ENCODE measurements at places on chromosomes 6 and 20.

DNA sequence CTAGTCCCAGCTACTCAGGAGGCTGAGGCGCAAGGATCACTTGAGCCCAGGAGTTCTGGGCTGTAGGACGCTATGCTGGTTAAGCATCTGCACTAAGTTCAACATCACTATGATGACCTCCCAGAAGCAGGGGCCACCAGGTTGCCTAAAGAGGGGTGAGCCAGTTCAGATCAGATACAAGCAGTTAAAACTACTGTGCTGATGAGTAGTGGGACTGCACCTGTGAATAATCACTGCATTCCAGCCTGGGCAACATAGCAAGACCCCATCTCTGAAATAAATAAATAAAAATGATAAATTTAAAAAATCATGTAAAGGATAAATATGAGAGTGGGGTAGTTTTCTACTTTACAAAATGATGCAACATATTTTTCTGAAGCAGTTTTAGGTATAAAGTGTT is 106.5 kb downstream of the TMEM170B start:
- DNase-seq, result no peak

- peak; percentile 66 for DNase-seq
Measured at GRCh38 chr6:5143634-5144311, 58.6 kb downstream of the PPP1R3G start.

- DNase-seq, result no peak
Measured at GRCh38 chr6:51466427-51466826, 621.0 kb downstream of the PKHD1 start.

- DNase-seq, result no peak
Measured at GRCh38 chr20:35199740-35200139, 26.8 kb upstream of the MMP24 start.

DNA sequence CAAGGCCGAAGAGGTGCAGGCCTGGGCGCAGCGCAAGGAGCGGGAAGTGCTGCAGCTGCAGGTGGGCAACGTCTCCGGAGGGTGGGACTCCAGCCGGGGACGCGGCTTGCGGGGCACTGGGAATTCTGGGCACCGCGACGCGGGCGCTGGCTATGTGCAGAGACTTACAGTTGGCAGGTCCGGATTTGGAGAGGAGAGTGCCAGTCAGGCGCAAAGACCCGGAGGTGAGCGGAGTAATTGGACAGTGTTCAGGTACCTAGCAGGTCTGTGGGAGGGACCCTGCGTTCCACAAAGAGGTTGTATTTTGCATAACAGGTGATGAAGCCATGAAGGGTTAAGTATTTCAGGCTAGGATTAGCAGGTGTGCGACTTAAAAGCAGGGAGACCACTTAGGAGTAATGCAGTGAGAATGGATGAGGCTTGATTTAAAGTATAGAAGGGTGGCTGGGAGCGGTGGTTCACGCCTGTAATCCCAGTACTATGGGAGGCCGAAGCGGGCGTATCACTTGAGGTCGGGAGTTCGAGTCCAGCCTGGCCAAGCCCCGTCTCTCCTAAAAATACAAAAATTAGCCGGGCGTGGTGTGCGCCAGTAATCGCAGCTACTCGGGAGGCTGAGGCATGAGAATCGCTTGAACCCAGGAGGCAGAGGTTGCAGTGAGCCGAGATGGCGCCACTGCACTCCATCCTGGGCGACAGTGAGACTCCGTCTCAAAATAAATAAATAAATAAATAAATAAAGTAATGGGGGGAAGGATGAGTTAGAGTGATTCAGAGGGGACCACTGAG is 1.0 kb downstream of the MRPS26 start:
- DNase-seq, result no peak

DNA sequence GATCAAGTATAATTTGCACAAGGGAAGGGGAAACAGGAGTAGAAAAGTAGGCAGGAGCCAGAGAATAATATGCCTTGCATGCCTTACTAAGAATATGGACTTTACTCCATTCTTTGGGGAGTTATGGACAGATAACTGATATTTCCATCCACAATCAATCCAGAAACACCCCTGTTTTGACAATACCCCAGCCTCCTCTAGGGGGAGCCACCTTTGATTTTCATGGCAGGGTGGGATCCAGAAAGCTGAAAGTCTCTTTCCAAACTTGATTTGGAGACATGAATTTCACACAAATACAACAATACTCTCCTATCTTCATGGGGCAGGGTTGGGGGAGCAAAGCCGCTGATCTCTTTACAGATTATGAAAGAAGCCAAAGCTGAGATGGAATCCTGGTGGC is 404.1 kb downstream of the FOXA2 start:
- DNase-seq, result no peak

- DNase-seq, result peak; percentile 21
Measured at GRCh38 chr6:128600397-128600951, 80.1 kb upstream of the PTPRK start.

- no peak for DNase-seq
Measured at GRCh38 chr6:157420497-157420896, 39.5 kb downstream of the ZDHHC14 start.

- no peak for DNase-seq
Measured at GRCh38 chr6:53236241-53236640, 87.6 kb upstream of the GCM1 start.

DNA sequence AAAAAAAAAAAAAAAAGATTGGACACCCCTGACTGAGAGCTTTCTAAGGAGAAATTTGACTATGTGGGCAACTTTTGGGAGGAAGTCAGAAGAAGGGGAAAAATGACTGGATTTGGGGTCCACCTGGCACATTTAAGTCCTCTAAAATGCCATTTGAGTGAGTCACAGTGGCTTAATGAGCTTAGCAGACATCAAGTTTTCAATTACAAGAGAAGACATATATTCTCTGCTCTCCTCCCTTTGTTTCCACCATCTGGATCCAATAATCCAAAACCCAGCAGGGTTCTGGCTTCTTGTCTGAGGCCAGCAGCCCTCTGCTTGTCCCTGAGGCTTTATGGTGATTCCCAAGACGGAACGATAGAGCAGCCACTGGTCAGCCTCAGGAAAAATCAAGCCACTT is 6.9 kb downstream of the PI3 start:
- DNase-seq, result no peak

DNA sequence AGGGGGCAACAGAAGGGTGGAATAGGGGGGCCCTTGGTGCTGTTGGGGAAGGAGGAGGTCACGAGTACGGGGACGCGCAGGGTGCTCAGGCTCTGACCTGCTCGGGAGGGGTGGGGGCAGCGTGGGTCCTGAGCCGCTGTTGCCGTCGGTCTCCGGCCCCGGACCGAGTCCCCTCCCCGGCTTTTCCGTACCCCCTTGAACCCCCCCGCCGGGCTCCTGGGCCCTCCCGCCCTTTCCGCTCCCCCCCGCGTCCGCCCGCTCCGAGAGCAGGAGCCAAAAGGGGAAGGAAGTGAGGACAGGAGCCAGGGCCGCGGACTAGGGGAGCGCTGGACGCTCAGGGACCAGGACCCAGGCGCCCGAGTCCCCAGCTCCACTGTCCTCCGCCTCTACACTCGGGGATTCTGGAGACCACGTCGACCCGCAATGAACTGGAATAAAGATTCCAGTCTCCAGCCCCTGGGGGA is at the start of gene RGL2:
TSS of gene RGL2 (minus strand) at position 170 of the 464 bp plus-strand sequence. CDS start 332 bp downstream, outside the sequence.
- no peak for DNase-seq

DNA sequence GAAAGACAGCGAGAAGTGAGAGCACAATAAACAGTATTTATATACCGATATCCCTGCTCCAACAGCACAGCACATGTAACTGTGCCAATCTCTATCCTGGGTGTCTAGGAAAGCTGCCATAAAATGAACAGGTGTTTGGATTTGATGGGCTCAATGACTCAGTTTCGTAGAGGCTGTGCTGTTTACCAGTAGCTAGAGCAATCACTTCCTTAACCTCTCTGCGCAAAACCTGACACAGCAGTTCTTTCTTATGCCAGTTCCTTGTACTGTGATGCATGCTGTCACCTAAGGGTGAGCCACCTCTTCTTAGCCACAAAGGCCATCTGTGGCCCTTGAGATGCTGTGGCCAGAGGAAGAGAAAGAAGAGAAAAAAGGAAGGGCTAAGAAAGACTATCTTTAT is 59.3 kb downstream of the SHPRH start:
- DNase-seq, result no peak

DNA sequence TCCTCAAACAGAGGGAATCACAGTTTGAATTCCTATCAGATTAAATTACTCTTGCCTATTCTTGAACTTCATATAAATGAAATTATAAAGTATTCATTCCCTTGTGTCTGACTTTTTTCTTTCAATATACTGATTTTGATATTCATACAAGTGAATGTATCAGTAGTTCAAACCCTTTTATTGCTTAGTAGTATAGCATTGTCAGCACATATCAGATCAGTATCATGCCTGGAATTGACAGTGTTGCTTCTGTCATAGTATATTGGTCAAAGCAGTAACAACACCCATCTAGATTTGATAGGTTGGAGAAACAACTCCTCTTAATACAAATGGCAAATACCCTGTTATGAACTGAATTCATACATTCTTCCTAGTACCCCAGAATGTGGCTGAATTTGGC is 89.1 kb upstream of the SLC35F1 start:
- no peak for DNase-seq

DNA sequence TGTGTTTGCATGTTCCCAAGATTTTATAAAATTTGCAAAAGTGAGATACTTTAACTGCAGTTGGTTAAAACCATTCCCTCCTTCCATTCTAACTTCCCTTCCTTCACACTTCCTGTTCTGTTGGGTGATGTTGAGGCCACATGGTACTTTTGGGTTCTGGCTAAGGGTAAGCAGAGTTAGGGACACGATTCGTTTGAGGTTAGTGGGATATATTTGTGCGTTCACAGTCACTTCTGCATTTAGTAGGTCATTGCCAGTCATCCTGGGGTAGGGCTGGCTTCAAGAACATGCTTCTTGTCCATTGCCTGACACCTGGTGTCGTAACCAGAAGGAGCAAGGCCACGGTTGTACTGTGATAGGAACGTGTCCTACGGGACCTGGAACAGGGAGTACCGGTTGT is 340.1 kb downstream of the ZFAND3 start:
- no peak for DNase-seq

DNA sequence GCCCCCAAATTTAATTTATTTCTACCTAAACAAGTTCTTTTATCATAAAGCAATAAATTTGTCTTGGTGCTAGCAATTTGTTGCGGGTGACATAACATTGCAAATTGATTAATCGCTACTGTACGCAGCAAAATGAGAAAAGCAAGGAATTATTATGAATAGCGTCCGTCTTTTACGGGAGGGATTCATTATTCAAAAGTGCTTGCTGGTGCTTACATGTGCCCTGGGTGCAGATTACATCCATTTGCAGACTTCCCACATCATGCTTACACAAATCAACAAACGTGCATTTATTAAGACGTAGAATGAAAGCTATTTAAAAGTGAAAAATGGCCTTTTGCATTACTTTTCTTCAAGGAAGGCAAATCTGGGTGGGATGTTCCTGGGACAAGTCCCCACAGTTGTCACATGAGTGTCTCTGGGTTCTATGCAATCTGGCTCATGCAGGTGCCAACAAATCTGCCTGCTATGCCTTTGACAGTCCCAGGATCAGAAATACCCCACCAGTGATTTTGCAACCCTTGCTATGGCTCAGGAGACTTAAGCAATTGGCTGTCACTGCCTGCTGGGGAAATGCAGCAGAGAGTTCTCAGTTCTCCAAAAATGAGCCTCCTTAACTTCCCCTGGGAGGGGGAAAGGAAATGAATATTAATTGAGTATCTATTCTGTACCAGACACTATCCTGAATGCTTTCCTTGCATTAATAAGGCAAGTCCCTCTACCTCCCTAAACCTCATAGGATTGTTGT is 30.1 kb upstream of the MAFB start:
- DNase-seq, result no peak

- DNase-seq, result no peak
Measured at GRCh38 chr6:106254636-106255035, 70.9 kb downstream of the ATG5 start.

GRCh38 chr6:107292715-107293271 is 166.6 kb downstream of the PDSS2 start:
- no peak for DNase-seq

- no peak for DNase-seq
Measured at GRCh38 chr20:34566978-34567891, 8.7 kb downstream of the MAP1LC3A start.

DNA sequence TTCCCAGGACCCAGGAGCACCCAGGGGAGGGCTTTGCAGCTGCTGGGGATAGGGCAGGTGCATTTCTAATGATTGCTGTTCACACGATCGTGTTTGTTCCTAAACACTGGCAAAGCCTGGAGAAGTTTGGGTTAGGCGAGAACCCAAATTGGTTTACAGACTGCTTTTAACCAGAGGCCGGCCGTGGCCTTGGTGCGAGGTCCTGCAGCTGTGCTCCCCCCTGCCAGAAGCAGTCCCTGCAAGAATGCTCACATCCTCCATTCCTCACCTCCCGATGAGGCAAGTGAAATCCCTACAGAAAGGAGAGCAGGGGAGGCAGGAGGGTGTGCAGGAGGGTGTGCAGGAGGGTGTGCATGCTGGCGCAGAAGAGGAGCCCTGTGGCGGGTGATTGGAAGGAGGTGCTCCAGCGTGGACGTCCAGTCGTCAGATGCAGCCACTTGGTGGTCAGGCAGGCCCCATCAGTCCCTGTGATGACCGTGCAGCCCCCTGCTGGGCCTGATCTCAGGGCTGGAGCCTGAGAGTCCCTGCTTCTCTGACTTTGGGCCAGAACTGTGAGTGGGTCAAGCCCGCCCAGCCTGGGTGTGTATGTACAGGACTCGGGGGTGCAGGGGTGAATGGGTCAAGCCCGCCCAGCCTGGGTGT is 55.7 kb upstream of the FRMD1 start:
- DNase-seq, result no peak

- DNase-seq, result no peak
Measured at GRCh38 chr6:99016355-99016754, 68.6 kb upstream of the FBXL4 start.

GRCh38 chr6:95865857-95866256 is 149.9 kb upstream of the FUT9 start:
- DNase-seq, result no peak

GRCh38 chr20:4267242-4267641 is 251.9 kb upstream of the RNF24 start:
- DNase-seq, result no peak

DNA sequence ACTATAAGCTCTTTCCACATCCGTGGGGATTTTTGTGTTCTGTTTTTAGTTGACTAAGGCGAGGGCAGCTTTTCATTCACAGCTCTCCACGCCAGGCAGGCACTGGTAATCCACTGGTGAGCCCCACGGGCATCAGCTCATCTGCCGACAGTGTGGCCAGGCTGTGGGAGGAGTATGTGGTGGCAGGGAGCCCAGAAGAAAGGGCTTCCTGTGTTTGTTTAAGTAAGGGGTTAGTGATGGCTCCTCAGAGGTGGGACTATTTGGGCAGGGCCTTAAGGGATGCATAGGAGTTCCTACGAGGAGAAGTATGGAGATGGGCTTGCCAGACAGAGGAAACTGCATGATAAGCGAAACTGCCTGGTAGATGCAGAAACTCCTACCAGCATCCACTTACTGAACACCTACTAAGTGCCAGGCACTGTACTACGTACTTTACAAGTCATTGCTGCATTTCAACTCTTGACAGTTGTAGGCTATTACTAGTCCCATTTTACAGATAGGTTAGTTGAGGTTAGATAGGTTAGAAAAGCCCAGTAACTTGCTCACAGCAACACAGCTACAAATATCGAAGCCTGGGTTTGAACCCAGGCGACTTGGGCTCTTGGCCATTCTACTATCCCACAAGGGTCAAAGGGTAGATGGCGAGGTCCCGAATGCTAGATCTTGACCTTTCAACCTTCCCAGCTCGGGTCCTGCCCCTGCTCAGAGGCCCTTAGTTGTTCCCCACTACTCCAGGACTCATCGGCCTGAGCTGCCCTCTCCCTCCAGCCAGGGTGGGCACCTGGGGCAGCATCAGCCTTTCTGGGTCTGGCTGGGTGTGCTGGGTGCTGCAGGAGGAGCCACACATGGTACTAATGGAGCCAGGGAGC is 55.1 kb downstream of the CEBPB start:
- peak; percentile 66 for DNase-seq
